ENCODE measurements at places on chromosomes 5 and 9.

DNA sequence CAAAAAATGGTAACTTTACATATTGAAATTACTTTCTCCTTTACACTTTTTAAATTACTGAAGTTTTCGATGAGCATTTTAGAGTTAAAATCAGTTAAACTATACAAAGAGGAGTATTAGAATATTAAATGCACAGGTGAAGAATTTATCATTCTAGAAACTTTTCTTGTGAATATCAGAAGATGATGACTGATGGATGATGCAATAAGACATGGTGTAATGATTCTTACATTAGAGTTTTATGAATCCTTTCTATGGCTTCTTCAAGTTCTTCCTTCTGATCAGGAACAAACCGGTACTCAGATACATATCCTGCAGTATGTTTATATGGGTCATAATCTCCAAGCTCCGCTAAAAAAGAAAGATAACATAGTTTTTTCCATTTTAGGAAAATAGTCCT, 154.4 kb downstream of the EPB41L4A start:
- DNase-seq, result no peak

DNA sequence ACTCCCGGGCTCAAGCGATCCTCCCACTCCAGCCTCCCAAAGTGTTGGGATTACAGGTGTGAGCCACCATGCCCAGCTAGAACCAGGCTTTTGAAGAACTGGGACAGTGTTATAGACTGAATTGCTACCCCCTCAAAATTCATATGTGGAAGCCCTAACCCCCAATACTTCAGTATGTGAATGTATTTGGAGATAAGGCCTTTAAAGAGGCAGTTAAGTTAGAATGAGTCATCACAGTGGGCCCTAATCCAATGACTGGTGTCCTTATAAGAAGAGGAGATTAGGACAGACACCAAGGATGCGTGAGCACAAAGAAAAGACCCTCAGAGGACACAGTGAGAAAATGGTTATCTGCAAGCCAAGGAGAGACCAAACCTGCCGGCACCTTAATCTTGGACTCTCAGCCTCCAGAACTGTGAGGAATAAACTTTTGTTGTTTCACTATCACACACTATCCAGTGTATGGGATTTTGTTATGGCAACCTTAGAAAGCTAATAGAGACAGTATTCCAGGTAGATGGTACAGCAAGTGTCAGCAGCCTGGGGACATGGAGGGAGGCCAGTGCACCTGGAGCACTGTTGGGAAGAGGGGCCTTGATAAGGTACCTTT, 31.4 kb upstream of the ERGIC1 start:
- DNase-seq, result peak; percentile 70

DNA sequence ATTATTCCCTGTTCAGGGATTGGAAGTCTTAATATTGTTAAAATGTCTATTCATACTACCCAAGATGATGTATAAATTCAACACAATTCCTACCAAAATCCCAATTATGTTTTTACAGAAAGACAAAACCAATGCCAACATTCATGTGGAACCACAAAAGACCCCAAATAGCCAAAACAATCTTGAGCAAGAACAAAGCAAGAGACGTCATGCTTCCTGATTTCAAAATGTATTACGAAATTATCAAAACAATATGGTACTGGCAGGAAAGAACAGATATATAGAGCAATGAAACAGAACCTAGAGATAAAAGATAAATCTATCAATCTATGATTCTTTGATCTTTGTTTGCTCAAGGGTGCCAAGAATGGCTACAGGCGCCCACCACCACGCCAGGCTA, 237.9 kb downstream of the TAF11L14 start:
- DNase-seq, result no peak

GRCh38 chr9:109274884-109275730, 45.8 kb downstream of the EPB41L4B start:
- no peak for DNase-seq

DNA sequence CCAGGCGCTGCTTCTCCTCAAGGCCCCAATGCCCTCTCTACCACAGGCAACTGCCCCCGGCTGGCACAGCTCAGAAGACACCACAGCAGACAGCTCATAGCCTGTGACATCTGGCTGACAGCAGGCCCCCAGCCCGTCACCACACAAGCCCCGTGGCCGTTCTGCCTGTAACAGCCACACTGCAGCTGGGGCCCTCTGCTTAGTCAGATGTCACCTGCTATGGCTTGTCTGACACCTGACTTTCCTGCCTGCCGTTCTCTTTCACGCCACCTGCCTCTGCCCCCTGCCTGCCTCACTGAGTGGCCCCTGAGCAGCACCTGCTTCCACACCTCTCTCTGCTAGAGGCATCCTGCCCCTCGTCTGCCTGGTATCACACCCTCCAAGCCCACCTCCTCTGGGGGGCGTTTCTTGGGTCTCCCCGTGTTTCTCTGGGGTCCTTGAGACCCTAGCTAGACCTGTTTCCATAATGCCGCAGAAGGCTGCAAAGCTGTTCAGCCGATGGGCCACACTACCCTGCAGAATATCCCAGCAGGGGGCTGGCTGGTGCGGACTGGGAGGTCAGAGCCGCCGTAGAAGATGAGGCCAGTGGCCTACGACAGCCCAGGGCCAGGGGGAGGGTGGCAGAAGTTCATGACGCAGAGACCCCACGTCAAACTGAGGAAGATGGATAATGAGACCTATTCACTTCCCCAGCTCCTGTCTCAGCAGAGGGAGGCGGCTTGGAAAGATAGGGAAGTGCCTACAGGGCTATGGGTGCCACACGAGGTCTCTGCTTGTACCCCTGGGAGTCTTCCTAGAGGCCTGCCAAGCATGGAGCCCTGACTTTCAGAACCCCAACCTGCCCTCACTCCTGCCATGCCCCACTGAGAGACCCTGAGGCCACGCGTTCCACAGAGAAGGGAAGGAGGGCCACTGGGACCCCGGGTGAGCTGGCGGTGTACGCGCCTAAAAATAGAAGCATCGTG, 95.1 kb downstream of the ZNF354C start:
- no peak for DNase-seq

DNA sequence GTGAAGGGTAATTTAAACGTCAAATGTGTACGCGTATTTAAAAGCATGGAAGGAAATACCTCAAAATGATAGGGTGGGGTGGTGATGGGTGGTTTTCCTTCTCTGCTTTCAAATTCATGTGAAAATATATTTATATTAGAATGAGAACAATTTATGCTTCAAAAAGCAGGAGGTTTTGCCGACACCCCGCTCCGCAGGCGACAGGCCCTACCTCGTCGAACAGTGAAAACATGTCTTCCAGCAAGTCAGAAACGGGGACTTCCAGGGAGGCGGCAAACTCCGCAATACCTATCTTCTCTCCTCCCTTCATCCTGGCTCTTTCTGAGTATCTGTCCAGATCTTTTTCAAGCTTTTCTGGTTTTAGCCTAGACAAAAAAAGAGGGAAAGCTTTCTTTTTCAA, 28.5 kb upstream of the SLC6A3 start:
- DNase-seq, result no peak

DNA sequence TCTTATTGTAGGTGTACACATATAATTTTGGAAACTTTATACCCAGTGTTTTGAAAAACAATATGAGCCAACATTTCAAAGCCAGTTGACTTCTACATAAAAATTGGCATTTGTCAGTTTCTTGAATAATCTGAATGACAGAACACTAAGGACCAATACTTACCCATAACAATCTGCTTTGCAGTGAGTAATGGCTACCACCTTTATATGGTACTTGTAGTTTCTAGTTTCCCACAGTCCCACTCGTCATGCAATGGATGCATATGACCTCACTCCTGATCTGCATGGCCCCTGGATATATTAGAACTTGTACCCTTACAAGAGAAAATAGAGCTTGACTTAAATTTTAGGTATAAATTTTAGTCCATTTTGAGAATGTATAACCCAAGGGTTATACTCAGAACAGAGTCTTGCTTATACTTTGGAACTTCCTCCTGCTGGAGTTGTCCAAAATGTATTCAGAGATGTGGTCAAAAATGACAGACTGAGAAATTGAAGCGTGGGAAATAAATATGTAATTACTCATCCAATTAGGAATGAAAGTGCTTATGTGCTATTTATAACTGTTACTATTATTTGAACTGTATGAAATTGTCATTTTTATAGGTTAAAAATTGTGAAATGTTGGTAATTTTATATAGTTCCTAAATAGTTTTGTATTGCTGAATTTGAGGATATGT, 19.5 kb downstream of the XRCC4 start:
- peak; percentile 32 for DNase-seq

DNA sequence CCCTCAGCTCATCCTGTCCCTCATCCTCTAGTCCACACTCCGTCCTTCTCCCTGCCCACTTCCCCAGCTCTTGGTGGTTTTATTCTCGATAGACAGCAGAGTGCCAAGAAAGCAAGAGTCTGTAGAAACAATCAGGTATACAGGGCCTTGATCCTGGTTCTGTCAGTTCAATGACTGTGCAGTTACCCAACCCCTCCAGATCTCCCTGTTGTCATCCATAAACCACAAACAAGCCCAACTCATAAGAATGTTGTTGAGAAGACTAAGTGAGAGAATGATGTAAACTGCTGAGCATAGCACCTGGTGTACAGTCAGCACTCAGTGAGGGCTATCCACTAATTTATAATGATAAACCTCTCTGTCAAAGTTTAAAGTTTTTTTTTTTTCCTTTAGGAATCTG, 31.3 kb downstream of the ISL1 start:
- DNase-seq, result no peak

- DNase-seq, result peak; percentile 89
Measured at GRCh38 chr9:121888438-121888775, 204.7 kb downstream of the TTLL11 start.

- DNase-seq, result no peak
Measured at GRCh38 chr5:96628406-96628805, 33.8 kb upstream of the CAST start.
